ENCODE measurements at places on chromosomes 1 and 21.

DNA sequence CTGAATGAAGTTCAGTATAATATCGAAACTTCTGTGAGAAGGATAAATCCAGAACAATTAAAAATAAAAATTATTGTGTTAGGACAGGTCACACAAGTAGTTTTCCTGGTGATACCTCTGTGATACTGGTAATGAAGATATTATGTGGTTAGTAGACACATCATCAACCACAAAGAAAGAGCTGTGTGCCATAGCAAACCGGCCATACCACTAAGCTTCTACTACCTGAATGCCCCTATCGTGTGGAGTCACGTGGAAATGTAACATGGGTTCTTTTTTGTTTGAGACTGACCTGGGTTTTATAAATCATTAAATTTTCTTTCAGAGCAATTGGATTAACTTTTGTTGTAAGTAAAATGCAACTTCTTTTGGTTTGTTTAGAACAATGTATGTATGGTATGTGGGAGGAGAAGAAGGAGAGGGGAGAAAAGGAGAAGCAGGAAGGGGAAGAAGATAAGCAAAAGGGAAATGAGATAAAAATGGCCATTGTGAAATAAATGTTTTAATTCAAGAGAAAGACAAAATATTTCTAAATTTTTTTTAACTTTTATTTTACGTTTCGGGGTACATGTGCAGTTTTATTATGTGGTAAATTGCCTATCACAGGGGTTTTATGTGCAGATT is 58.2 kb upstream of the LRRC8B start:
- H3K4me1 ChIP-seq, result peaks cover 25% of the 10 kb centered on the region
- no peaks in the 10 kb centered on the region for H3K27me3 ChIP-seq
- H3K4me3 ChIP-seq, result no peak overlapping the region
- DNase-seq, result no peak

DNA sequence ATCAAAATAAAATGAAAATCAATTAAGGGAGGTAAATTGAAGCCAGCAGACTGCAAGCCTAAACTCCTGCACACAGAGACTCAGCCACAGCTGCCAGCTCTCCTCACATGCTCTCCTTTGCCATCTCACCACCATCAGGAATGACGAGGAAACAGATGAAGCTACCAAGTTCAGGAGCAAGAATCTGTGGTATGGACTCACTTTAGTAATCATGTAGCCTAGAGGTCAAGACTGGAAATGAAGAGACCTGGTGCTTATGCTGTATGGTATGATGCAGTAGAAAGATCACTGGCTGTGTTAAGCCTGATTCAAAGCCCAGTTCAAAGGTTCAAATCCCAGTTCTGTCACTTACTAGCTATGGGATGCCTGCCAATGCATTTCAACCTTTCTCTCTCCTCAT is 78.9 kb upstream of the CAMK1G start:
- H3K27ac ChIP-seq, result no peak overlapping the region
- no peaks in the 10 kb centered on the region for H3K36me3 ChIP-seq
- H3K27me3 ChIP-seq, result no peaks in the 10 kb centered on the region

GRCh38 chr1:19049128-19049768 is 92.8 kb upstream of the IFFO2 start:
- H3K27me3 ChIP-seq, result peaks cover 4% of the 10 kb centered on the region
- H3K4me1 ChIP-seq, result peaks cover 2% of the 10 kb centered on the region
- H3K27ac ChIP-seq, result no peak overlapping the region
- H3K36me3 ChIP-seq, result no peaks in the 10 kb centered on the region
- no peak overlapping the region for H3K4me3 ChIP-seq

GRCh38 chr1:18309552-18310155 is 171.1 kb upstream of the KLHDC7A start:
- no peak for DNase-seq
- no peak overlapping the region for H3K4me3 ChIP-seq
- no peaks in the 10 kb centered on the region for H3K27me3 ChIP-seq
- no peaks in the 10 kb centered on the region for H3K36me3 ChIP-seq
- no peaks in the 10 kb centered on the region for H3K4me1 ChIP-seq

- no peak overlapping the region for H3K4me3 ChIP-seq
- peaks cover 12% of the 10 kb centered on the region for H3K27me3 ChIP-seq
- DNase-seq, result no peak
- H3K4me1 ChIP-seq, result peaks cover 5% of the 10 kb centered on the region
Observed at GRCh38 chr1:24871306-24871901, 58.7 kb downstream of the RUNX3 start.

DNA sequence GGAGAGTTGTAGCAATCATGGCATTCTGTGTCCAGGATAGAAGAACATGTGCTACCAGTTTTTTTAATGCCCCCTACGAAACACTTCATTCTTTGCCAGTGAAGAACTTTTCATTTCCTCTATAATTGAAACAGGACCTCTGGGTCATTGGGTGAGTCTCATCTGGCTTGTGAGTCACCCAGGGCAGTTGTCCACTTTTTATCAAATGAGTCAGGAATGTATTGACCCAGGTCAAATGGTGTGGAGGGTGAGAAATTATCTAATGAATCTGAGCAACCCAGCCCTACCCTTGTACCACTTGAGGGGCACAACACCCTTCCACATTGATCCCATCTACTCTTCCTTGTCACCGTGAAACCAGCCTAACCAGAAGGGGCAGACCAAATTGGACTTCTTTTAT is 417.3 kb upstream of the PROX1 start:
- H3K27ac ChIP-seq, result no peak overlapping the region
- no peak overlapping the region for H3K4me3 ChIP-seq
- no peak for DNase-seq
- H3K4me1 ChIP-seq, result peaks cover 17% of the 10 kb centered on the region

DNA sequence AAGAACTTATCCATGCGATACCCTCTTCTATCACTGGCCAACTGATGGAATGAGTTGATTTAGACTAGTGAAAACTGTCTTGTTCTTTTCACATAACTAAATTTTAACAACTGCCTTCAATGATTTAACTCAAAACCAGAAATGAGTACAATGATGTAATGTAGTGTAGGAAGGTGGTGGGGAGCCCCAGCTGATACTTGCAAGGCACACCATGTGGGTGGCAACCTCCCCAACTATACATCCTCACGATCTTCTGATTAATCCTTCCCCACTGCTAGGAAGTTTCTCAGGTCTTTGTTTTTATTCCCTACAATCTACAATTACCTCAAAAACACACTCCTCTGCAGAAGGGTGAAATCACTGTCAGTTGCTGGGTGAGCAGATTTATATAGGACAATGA is 100.7 kb downstream of the KCTD3 start:
- H3K4me3 ChIP-seq, result no peak overlapping the region
- H3K27me3 ChIP-seq, result peaks cover 1% of the 10 kb centered on the region
- no peak overlapping the region for H3K27ac ChIP-seq
- no peaks in the 10 kb centered on the region for H3K36me3 ChIP-seq

- H3K4me3 ChIP-seq, result no peak overlapping the region
- H3K36me3 ChIP-seq, result no peaks in the 10 kb centered on the region
- H3K4me1 ChIP-seq, result peaks cover 6% of the 10 kb centered on the region
- no peak overlapping the region for H3K27ac ChIP-seq
- DNase-seq, result no peak
Observed at GRCh38 chr1:202012544-202013478, 2.4 kb downstream of the ELF3 start.

DNA sequence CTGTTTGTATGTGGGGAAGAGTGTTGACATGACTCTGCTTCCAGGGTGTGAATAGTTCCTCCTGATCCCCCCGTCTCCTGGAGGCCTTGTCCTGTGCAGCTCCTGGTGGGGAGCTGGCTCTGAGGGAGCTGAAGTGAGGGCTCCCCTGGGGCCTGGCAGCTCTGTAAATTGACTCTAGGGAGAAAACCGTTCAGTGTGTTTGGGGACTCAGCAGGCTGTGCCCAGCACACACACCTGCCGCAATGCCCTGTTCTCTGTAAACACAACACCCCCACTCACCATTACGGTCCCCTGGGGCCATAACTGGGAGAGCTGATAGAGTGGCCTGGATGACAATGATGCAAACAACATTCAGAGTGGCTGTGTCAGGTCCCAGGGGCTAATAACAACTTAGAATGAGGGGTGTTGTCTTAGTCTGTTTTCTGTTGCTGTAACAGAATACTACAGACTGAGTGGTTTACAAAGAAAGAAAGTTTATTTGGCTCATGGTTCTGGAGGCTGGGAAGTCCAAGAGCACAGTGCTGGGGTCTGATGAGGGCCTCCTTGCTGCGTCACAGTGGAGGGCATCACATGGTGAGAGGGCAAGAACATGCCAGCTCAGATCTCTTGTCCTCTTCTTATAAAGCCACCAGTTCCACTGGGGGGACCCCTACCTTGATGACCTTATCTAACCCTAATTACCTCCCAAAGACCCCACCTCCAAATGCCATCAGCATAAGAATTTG is 15.3 kb downstream of the ADORA1 start:
- H3K4me3 ChIP-seq, result no peak overlapping the region
- no peak for DNase-seq
- H3K27ac ChIP-seq, result no peak overlapping the region
- H3K36me3 ChIP-seq, result peaks cover 22% of the 10 kb centered on the region

- H3K36me3 ChIP-seq, result peaks cover 21% of the 10 kb centered on the region
- peak within 1 kb of the TSS; percentile 97 for H3K4me3 ChIP-seq
- H3K27ac ChIP-seq, result peak within 1 kb of the TSS; percentile 94
- H3K4me1 ChIP-seq, result peaks cover 17% of the 10 kb centered on the region
- DNase-seq, result peak; percentile 93
Observed at GRCh38 chr1:28505406-28506187, at the start of gene RCC1. TSS of gene RCC1 (plus strand) at chr1:28506043. CDS start at chr1:28529867, 23,824 bp downstream.

- DNase-seq, result no peak
- no peak overlapping the region for H3K27ac ChIP-seq
- H3K36me3 ChIP-seq, result peaks cover 9% of the 10 kb centered on the region
- peaks cover 8% of the 10 kb centered on the region for H3K27me3 ChIP-seq
- H3K4me1 ChIP-seq, result no peaks in the 10 kb centered on the region
Observed at GRCh38 chr21:43971992-43972255, 40.2 kb upstream of the TRAPPC10 start.

GRCh38 chr1:77539519-77540142 is 142.8 kb downstream of the ZZZ3 start:
- DNase-seq, result no peak
- H3K4me3 ChIP-seq, result no peak overlapping the region
- peaks cover 3% of the 10 kb centered on the region for H3K27me3 ChIP-seq
- H3K27ac ChIP-seq, result no peak overlapping the region
- H3K4me1 ChIP-seq, result no peaks in the 10 kb centered on the region

GRCh38 chr21:46024141-46024540 is 42.6 kb downstream of the COL6A1 start:
- no peaks in the 10 kb centered on the region for H3K36me3 ChIP-seq
- no peaks in the 10 kb centered on the region for H3K4me1 ChIP-seq
- no peak overlapping the region for H3K4me3 ChIP-seq
- DNase-seq, result no peak

DNA sequence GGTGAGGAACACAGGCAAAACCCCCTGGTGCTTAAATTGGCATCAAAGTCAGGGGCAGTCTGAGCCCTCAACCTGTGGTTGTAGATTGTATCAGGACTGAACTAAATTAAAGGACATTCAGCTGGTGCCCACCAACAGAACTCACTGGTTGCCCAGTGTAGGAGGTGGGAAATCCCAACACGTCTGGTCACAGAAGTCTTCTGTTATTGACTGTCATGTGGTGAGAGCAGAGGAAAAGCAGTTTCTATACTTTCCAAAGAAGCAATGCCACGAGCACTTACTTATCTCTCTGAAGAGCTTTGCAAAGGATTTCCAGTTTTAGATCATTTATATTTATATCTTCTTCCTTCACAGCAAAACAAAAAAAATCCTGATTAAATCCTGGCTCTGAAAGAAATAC is 15.0 kb upstream of the ACTA1 start:
- peaks cover 14% of the 10 kb centered on the region for H3K36me3 ChIP-seq
- no peak overlapping the region for H3K4me3 ChIP-seq
- H3K27ac ChIP-seq, result no peak overlapping the region
- no peaks in the 10 kb centered on the region for H3K4me1 ChIP-seq
- no peaks in the 10 kb centered on the region for H3K27me3 ChIP-seq

DNA sequence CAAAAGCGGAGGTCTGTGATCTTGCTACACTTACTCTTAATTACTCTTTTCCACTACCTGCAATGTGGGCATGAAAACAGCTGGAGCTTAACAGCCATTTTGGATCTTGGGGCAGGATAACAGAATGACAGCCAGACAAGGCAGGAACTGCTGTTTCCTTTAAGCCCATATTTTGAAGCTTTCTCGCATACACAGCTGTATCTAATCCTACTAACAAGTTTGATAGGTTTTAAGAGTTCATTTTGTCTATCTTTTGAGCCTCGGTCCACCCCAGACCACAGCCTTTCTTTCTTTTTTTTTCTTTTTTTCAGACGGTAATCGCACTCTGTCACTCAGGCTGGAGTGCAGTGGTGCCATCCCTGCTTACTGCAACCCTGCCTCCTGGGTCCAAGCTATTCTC is 42.4 kb upstream of the CRB1 start:
- H3K27ac ChIP-seq, result no peak overlapping the region
- H3K27me3 ChIP-seq, result no peaks in the 10 kb centered on the region
- peaks cover 4% of the 10 kb centered on the region for H3K36me3 ChIP-seq
- no peak overlapping the region for H3K4me3 ChIP-seq
- no peak for DNase-seq
- H3K4me1 ChIP-seq, result peaks cover 10% of the 10 kb centered on the region

DNA sequence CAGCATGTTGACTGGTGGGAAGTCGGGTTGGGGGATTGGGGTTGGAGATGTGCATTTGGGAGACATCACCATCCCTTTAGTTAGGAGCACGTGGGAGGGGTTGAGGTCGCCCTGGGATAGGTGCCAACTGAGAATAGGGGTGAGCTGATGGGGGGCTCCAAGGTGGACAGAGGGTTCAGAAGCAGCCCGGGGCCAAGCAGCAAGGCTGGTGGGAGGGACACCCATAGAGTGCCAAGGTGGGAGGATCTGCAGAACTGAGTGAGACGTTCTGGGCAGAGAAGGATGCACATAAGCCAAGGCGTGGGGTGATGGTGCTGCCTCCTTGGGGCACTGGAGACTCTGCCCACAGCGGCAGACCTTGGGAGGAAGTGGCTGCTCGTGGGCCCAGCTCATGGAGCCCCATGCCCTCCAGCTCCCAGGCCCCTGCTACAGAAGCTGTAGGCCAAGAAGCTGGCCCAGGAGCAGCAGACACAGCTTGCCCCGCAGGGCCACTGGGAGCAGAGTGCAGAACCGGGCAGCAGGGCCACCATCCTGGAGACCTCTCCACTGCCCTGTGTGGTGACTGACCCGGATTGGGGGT is 31.4 kb upstream of the PKP1 start:
- no peak for DNase-seq
- H3K4me1 ChIP-seq, result no peaks in the 10 kb centered on the region
- H3K4me3 ChIP-seq, result no peak overlapping the region
- H3K36me3 ChIP-seq, result no peaks in the 10 kb centered on the region

- peaks cover 7% of the 10 kb centered on the region for H3K27me3 ChIP-seq
- H3K4me3 ChIP-seq, result no peak overlapping the region
- no peaks in the 10 kb centered on the region for H3K4me1 ChIP-seq
- no peak overlapping the region for H3K27ac ChIP-seq
- H3K36me3 ChIP-seq, result no peaks in the 10 kb centered on the region
Observed at GRCh38 chr1:24097663-24098062, 14.3 kb downstream of the MYOM3 start.
